ENCODE measurements at places on chromosomes 5 and 9.

DNA sequence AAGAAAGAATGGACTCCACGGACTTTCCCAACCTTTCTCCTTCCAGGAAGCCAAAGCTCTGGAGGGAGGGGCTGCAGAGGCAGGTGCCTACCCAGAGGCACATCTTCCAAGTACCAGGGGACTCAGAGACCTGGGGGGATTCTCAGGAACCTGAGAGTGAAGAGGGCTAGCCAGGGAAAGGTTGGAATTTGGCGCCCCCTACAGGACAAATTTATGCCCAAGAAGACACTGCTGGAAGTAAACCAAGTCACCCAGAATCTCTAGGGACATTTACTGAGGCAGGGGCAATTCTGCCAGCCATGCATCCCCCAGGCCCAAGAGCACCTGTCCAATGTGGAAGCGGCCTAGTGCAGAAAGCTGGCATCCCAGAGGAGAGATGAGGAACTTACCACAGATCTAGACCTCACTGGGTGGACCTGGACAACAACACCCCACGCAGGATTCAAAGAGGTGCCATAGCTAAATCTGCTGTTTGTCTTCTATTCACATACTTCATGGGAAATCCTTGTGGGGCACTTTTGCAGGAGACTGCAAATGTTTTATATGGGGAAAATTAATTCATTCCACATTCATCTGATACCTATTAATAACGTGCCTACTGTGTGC, 25.9 kb upstream of the IDNK start:
- no peak overlapping the region for H3K27ac ChIP-seq
- peak; percentile 31 for DNase-seq
- no peak overlapping the region for H3K4me3 ChIP-seq
- H3K4me1 ChIP-seq: no peaks in the 10 kb centered on the region
- no peaks in the 10 kb centered on the region for H3K36me3 ChIP-seq
- no peaks in the 10 kb centered on the region for H3K27me3 ChIP-seq

- no peaks in the 10 kb centered on the region for H3K27me3 ChIP-seq
- peaks cover 10% of the 10 kb centered on the region for H3K4me1 ChIP-seq
- H3K4me3 ChIP-seq: no peak overlapping the region
- H3K36me3 ChIP-seq: no peaks in the 10 kb centered on the region
- DNase-seq: no peak
Observed at GRCh38 chr9:70485273-70485858, 70.9 kb upstream of the KLF9 start.

DNA sequence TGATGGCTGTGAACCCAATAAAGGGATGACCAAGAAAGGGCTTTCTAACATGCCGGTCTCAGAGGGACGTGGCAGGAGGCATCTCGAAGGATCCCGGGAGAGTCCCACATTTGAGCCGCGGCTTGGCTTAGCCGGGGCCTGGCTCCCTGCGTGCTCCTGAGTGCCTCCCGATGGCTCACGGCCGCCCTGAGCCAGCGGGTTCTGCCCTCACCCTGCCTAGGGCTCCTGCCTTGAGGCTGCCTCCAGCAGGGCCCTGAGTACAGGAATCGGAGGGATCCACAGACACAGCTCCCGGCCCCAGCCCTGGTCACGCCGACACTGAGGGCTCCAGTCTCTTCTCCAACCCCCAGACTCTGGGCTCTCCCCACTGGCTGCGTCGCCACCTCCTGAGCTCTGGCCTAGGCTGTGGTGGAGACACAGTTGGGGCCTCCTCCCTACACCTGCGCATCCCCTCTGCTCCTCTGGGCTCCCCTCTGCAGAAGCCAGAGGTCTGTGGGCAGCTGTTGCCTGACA, 44.1 kb upstream of the RXRA start:
- H3K4me3 ChIP-seq: no peak overlapping the region
- peaks cover 6% of the 10 kb centered on the region for H3K27me3 ChIP-seq
- DNase-seq: no peak
- peaks cover 4% of the 10 kb centered on the region for H3K4me1 ChIP-seq

DNA sequence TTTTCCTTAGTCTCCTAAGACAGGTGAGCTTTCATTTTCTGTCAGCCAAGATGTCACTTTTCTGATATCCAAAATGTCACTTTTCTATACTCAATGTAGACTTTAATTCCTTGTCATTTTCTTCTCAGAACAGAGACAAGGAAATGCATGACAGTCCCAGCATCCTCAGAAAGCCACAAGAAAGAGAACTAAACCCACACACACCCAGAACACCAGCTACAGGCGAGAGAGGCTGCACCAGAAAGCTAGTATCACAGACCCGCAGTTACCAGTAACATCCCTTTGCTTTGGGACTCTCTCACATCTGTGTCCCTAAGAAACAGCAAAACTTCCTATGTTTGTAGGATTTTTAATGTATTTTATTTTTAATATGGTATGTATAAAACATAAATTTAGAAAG, 17.1 kb downstream of the TRMO start:
- no peak overlapping the region for H3K4me3 ChIP-seq
- H3K4me1 ChIP-seq: no peaks in the 10 kb centered on the region
- DNase-seq: no peak
- peaks cover 16% of the 10 kb centered on the region for H3K36me3 ChIP-seq

- no peak overlapping the region for H3K4me3 ChIP-seq
- peaks cover 21% of the 10 kb centered on the region for H3K4me1 ChIP-seq
- H3K36me3 ChIP-seq: no peaks in the 10 kb centered on the region
- peak overlapping the region; percentile 17 for H3K27ac ChIP-seq
Observed at GRCh38 chr5:127785098-127785927, 82.1 kb downstream of the CCDC192 start.

DNA sequence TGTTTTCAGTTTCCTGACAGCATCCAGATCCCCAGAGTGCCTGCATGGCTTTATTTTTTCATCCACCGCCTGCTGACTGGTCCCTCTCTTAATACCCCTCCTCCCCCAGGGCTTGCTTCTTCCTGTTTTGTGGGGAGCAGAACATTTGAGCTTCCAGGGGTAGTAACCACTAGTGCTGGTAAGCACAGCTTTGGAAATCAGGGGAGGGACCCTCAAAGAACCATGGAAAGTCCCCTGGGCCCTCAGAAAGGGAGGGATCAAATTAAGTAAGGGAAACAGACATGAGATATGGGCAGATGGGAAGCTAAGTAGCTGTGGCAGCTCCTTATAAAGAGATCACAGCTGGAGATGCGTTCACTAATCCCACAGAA, 26.8 kb downstream of the GRIA1 start:
- H3K27me3 ChIP-seq: no peaks in the 10 kb centered on the region
- H3K36me3 ChIP-seq: no peaks in the 10 kb centered on the region
- H3K27ac ChIP-seq: no peak overlapping the region
- DNase-seq: no peak
- no peak overlapping the region for H3K4me3 ChIP-seq

DNA sequence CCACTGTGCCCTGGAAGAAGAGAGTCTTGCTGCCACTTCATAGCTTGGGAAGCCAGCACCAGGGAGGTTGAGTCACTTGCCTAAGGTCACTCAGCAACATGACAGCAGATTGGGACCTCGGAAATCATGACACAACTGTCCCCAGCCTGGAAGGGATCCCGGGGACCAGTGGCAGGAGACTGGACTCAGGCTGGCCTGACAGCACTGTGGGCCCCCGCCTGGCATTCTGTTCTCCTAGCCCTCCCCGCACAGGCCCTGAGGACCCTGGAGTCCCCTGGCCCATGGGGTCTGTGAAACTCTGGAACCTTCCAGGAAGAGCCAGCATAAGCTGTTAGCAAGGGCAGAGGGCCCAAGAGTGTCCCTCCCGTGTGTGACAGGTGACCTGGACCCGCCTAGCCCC, 64.9 kb downstream of the COL5A1 start:
- peaks cover 82% of the 10 kb centered on the region for H3K36me3 ChIP-seq
- no peak overlapping the region for H3K27ac ChIP-seq
- DNase-seq: no peak

GRCh38 chr9:79189511-79189924, 382.2 kb upstream of the TLE4 start:
- H3K4me1 ChIP-seq: peaks cover 10% of the 10 kb centered on the region
- H3K4me3 ChIP-seq: no peak overlapping the region
- no peak overlapping the region for H3K27ac ChIP-seq
- no peaks in the 10 kb centered on the region for H3K27me3 ChIP-seq

GRCh38 chr9:74576176-74576575, 79.0 kb downstream of the RORB start:
- 0 out of 2 replicates have a peak, but pooled peaks cover 2% of the 10 kb centered on the region for H3K27me3 ChIP-seq
- no peak overlapping the region for H3K27ac ChIP-seq
- H3K4me1 ChIP-seq: no peaks in the 10 kb centered on the region
- H3K4me3 ChIP-seq: no peak overlapping the region

- H3K27me3 ChIP-seq: no peaks in the 10 kb centered on the region
- H3K27ac ChIP-seq: no peak overlapping the region
- no peak overlapping the region for H3K4me3 ChIP-seq
- H3K4me1 ChIP-seq: no peaks in the 10 kb centered on the region
- DNase-seq: no peak
- H3K36me3 ChIP-seq: no peaks in the 10 kb centered on the region
Observed at GRCh38 chr9:7258688-7259396, 501.1 kb downstream of the KDM4C start.

DNA sequence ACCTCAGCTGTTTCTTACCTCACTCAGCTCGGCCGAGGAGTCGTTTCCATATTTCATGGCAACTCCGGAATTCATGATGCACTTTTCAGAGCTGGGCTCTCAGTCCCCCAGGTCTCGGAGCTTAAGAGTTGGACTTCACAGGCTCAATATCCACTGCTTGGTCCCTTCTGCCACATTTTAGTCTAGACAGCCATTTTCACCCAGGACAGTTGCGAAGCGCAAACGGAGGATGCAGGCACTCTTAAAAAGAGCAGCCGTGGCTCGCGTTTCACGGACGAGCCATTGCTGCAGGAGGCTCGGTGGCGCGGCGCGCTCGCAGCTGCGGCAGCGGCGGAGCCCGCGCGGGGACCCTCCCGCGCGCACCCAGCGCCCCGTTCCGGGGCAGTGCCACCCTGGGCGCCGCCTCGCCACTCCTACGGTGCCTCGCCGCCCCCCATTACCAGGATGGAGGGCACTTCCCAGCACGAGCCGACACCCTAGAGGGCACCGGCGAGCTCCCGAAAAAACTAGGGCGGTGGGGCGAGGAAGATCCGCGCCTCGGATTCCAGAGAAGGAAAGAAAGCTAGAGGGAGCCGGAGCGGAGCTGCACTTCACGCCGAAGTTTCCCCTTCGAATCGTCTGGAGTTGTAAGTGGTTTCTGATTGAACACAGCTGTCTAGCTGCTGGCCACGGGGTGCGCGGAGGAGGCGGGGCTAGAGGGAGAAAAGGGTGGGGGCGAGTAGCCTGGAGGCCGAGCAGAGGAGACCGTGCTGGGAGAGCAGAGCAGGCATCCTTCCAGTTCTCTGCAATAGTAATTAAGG, 140.3 kb downstream of the TSSK1B start:
- H3K4me1 ChIP-seq: peaks cover 25% of the 10 kb centered on the region
- peak overlapping the region; percentile 83 for H3K4me3 ChIP-seq
- H3K27me3 ChIP-seq: no peaks in the 10 kb centered on the region
- H3K27ac ChIP-seq: peak overlapping the region; percentile 35

- H3K27me3 ChIP-seq: no peaks in the 10 kb centered on the region
- no peak overlapping the region for H3K27ac ChIP-seq
- DNase-seq: no peak
- H3K4me1 ChIP-seq: no peaks in the 10 kb centered on the region
Observed at GRCh38 chr9:135951889-135952663, 9.1 kb downstream of the UBAC1 start.

DNA sequence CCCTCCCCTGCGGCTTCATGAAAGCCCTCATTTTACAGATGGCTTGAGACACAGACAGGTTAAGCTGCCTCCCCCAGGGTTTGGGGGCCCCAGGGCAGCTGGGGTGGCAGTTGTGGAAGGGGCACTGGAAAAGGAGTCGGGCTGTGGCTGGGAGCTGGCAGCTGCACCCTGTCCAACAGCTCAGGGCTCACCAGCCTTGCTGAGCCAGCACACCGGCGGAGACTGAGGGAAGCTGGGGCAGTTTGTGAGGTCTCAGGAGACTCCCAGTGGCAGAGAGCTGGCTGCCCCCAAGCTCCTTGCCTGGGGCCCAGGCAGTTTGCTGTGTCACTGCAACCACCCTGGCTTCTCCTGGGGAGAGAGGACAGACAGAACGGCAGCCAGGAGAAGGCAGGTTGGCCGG, 34.8 kb upstream of the RAPGEF1 start:
- H3K4me3 ChIP-seq: no peak overlapping the region
- H3K36me3 ChIP-seq: no peaks in the 10 kb centered on the region
- peaks cover 6% of the 10 kb centered on the region for H3K27me3 ChIP-seq
- no peak for DNase-seq
- H3K27ac ChIP-seq: no peak overlapping the region

DNA sequence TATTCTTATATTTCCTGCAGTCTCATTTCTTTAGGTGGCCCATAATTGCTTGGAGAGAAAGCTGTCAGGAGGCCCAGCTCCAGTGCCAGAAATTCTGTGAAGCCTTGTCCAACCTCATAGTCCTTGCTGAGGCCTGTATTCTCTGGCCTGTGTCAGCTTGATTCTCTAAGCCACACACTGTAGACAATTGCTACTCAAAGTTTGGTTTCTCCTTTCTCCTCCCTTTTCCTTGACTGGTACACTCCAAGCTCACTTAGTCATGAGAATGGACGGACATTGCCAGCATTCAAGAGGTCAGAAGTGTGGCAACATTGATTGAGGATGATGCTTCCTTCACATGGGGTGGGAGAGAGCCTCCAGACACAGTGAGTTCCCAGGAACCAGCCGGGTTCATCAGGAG, 71.3 kb upstream of the CXCL14 start:
- DNase-seq: no peak
- H3K27me3 ChIP-seq: no peaks in the 10 kb centered on the region
- peaks cover 12% of the 10 kb centered on the region for H3K4me1 ChIP-seq
- H3K4me3 ChIP-seq: no peak overlapping the region
- no peaks in the 10 kb centered on the region for H3K36me3 ChIP-seq
- no peak overlapping the region for H3K27ac ChIP-seq

DNA sequence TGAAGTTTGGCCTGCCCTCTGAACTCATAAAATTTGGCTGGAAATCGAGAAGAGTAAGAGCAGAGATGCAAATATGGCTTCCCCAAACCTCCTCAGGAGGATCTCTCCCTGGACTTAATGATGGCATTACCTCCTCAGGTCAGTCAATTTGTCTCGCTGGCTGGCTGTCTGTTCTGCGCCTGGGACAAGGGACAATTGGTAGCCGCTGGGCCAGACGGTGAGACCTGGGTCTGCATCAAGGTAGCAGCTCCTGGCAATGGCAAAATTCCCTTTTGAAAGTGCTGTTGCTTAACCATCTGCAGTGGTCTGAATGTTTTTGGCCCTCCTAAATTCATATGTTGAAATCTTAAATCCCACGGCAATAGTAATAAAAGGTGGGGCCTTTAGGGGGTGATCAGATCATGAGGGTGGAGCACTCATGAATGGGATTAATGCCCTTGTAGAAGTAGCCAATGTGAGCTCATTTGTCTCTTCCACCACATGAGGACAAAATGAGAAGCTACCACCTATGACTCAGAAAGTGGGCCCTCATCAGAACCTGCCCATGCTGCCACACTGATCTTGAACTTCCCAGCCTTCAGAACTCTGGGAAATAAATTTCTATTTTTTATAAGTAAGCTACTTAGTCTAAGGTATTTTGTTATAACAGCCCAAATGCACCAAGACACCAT, 439.3 kb upstream of the KLF4 start:
- H3K36me3 ChIP-seq: no peaks in the 10 kb centered on the region
- no peaks in the 10 kb centered on the region for H3K4me1 ChIP-seq
- no peak for DNase-seq
